ENCODE measurements at places on chromosomes 5 and 9.

DNA sequence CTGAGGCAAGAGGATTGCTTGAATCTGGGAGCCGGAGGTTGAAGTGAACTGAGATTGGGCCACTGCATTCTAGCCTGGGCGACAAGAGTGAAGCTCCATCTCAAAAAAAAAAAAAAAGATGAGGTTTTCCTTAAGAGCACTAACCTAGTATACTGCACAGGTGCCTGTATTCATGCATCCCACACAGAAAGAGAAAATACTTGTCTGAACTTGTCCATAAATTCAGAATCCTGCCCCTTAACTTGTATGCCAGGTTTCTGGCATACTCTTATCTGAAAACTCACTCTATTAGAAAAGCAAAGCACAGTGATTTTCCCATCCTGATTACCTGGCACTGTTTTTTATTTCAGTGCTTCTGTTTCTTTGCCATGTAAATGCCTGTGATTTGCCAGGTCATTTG is 125.3 kb upstream of the CDKN2B start:
- no peak for DNase-seq

DNA sequence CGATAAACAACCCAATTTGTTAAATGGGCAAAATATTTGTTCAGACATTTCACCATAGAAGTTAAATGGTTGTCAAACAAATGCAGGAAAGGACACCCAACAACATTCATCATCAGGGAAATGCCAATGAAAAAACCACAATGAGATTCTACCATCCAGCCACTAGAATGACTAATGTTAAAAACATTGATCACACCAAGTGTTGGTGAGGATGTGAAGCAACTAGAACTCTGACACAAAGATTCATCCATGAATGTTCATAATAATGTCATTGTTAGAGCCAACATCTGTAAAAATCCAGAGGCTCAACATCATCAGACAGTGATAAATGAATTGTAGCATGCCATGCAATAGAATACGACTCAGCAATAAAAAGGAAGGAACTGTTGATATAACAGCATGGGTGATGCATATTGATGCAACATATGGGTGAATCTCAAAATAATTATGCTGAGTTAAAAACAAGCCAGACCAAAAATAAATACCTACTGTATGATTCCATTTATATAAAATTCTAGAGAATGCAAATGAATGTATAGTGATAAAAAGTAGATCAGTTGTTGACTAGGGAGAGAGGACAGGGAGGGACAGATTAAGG is 55.9 kb upstream of the UNC5A start:
- DNase-seq = no peak

DNA sequence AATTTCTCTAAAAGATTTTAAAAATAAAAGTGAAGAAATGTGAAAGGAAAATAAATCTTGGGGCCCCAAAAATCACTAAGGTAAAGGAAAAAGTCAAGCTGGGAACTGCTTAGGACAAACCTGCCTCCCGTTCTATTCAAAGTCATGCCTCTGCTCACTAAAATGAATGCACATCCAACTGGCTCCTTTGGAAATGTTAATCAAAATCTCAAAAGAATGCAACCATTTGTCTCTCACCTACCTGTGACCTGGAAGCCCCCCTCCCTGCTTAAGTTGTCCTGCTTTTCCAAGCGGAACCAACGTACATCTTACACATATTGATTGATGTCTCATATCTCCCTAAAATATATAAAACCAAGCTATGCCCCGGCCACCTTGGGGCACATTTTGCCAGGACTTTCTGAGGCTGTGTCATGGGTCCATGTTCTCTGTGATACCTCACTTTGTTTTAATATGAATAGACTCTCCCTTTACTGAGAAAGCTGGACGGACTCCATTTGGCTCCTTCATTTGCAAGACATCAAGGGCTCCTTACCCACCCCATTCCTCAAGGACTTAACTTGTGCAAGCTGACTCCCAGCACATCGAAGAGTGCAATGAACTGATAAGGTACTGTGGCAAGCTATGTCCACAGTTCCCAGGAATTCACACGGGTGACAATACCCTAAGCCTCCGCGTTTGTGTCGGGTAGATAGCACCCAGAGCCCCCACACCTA is 164.3 kb downstream of the SMC2 start:
- no peak for DNase-seq

GRCh38 chr5:112694853-112695709 is 42.6 kb upstream of the APC start:
- no peak for DNase-seq

- no peak for DNase-seq
These were observed 35.2 kb upstream of the PDE8B start for GRCh38 chr5:77175231-77175630.

- DNase-seq = no peak
These were observed 128.3 kb downstream of the ARHGEF28 start for GRCh38 chr5:73754254-73754653.

GRCh38 chr5:164202338-164202737 is 696.9 kb downstream of the MAT2B start:
- DNase-seq = no peak

DNA sequence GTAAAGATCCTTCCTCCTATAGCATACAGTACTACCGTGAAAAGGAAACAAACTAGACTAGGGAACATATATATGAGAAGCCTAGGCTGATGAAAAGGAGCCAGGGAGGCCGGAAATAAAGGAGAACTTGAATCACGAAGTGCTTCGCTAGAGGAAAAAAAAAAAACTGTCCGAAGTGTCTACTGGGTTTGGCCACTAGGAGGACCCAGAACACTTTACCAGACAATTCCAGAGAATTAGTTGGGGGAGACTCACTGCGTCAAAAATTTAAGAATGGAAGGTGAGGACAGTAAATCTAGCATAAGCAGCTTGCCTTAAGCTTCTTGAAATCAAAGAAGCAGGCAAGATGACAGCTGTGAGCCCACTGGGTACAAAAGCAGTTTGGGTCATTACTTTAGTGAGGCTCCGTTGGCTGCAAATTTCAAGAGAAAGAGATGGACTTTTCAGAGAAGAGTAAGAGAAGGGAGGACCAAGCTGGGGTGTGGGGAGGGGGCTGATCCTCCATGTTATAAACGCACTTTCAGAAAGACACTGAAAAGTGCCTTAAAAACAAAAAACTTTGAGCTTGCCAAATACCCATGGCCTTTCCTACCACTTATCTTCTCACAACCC is 47.4 kb downstream of the P4HA2 start:
- no peak for DNase-seq

- DNase-seq = no peak
These were observed 533.2 kb upstream of the SEMA6A start for GRCh38 chr5:117107859-117108258.

DNA sequence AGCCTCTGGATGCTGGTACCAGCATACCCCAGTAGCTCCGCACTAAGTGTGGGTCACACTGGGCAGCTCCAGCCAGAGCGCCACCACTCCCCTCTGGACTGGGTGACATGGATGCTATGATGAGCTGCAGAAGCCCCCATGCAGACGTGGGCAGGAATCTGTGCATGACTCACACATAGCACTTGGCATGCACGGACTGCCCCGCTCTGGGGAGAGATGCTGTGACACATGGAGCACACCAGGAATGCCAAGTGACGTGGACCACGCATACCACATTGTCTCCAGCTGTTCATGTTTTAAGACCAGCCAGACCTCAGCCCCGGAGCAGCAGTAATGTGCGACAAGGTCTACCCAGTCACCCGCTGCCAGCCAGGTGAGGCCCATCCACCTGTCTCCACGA is 64.1 kb downstream of the SEMA4D start:
- DNase-seq = no peak

DNA sequence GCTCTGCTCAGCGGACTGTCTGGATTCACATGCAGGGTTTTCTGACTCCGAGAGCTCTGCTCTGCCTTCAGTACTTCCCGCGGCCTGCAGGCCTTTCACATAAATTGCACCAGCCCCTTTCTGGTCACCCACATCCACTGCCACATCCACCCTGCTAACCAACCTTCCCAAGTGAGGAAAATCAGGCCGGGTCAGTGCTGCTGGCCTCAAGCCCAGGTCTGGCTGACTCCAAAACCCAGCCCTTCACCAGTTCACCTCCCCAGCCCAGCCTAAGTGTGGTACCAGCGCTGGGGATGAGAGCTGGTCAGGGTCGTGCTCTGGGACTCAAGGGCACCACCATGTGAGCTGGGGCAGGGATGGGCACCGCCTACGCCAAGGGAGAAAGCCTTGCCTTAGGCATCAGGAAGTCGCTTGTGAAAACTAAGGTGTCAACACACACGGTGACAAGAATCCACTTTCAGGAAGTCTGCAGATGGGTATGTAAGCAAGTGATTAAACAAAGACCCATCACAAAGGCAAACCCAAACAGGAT is 12.3 kb downstream of the LMAN2 start:
- DNase-seq = no peak

DNA sequence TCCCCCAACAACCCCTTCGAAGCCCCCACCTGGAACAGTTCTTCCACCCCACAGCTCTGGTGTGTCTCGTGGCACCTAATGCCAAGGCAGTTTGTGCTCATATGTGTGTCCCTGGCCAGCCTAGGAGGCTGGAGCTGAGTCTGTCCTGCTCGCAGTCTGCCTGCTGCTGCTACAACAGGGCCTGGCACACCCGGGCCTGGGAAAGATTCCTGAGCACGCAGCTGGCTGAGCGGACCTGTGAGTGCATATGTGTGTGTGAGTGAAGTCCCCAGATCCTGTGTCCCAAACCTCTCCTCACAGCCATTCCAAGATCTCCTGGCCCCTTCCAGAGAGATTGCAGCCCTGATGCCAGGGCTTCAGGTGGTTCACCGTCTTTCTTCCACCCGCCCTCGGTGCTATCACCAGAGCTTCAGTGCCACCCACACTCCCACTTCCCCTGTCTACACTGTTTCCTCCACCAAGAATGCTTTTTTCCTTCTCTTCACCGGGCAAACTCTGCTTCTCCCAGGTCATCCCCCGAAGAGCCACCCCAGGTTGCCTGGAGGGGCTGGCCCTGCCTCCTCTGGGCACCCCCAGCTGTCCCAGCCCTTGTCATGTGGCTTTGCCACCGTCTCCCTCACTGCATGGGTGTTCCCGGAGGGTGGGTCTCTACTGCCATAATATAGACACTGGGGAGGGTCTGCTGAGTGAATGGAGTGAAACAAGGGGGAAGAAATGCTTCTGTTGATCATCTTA is 28.4 kb downstream of the LMX1B start:
- no peak for DNase-seq

- peak; percentile 89 for DNase-seq
These were observed 3.1 kb downstream of the IER5L start for GRCh38 chr9:129174724-129175514.

DNA sequence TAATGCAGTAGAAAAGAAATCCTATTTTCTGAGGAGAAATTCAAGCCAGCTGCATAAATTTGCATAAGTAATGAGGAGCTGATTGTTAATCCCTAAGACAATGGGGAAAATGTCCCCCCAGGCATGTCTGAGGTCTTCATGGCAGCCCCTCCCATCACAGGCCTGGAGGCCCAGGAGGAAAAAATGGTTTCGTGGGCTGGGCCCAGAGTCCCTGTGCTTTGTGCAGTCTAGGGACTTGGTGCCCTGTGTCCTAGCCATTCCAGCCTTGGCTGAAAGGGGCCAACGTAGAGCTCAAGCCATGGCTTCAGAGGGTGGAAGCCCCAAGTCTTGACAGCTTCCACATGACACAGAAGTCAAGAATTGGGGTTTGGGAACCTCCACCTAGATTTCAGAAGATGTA is 357.5 kb downstream of the SPATA31D1 start:
- no peak for DNase-seq

- DNase-seq = no peak
These were observed 73.5 kb downstream of the MTAP start for GRCh38 chr9:21875893-21876292.

- no peak for DNase-seq
These were observed 142.9 kb upstream of the POU5F2 start for GRCh38 chr5:93884254-93884653.

DNA sequence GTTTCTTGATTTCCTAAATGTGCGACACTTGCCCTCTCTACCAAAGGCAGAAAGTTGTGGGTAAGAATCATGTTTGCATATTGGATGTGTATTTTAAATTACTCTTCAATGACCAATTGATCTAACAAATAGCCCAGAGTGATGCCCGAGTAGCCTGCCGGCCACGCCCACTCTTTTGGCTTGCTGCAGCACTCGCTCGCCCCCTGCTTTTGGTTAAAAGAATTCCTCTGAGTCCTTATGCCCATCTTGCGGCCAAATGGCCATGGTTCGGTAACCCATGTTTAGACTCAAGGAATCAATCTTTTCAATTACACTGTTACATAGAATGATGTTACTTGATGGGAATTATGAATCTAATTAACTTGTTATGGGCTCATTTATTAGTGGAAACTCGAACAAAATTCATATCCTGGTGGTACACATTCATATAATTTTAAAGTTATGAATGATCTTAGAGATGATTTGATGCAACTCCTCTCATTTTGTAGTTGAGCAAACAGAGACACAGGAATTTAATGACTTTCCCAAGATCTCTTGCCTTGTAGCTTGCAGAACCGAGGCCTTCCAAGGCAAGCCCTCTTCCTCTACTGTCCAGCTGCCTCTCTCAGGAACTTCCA is 36.5 kb downstream of the PPIC start:
- DNase-seq = peak; percentile 64

DNA sequence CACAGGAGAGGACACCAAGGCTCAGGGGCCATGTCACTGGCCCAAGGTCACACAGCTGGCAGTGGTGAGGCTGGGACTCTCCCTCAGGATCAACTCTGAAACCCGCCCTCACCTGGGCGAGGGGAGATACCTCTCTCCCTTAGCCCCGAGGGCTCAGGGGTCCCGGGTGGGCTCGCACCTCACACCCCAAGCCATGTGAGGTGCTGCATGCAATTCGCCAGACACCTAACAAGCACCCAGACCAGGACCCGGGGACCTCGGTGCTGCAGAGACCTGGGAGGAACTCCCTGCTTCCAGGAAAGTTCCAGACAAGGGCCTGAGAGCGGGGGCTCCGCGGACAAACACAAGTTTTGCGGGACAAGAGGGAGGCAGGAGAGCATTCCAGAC is 19.3 kb downstream of the BRD3 start:
- DNase-seq = no peak

DNA sequence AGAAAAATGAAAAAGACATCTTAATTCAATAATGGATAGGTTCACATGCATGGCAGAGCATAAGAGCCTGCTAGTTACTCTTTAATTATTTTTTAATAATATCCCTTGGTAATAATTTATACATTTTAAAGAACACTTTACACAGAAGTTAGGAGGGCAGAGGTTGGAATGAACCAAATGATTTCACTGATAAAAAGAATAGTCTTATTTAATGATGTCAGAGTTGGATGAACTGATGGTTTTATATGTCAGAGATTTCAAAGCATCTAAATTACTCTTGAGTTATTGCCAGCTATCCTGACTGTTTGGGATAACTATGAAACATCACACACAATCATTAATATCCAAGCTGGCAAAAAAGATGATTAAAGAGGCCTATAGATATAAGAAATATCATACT is 244.8 kb downstream of the CSNK1G3 start:
- no peak for DNase-seq

- DNase-seq = no peak
These were observed 211.3 kb downstream of the DCP2 start for GRCh38 chr5:113187906-113188305.
